ENCODE measurements at places on chromosomes 4 and X.
A peak's percentile ranks its signal among the peaks of the same experiment; 100 is the strongest.

GRCh38 chrX:122055460-122055859 lies 1008.0 kb downstream of the GLUD2 start:
- DNase-seq = no peak

GRCh38 chr4:106063009-106063408 lies 167.7 kb downstream of the NPNT start:
- no peak for DNase-seq

- no peak for DNase-seq
Observed at GRCh38 chr4:13364172-13364571, 120.0 kb downstream of the RAB28 start.

- no peak for DNase-seq
Observed at GRCh38 chr4:163693211-163693610, 198.7 kb downstream of the TMA16 start.

- DNase-seq = no peak
Observed at GRCh38 chrX:27600686-27601085, 10.5 kb downstream of the DCAF8L2 start.

- DNase-seq = no peak
Observed at GRCh38 chr4:74095482-74095881, 3.5 kb downstream of the CXCL2 start.

DNA sequence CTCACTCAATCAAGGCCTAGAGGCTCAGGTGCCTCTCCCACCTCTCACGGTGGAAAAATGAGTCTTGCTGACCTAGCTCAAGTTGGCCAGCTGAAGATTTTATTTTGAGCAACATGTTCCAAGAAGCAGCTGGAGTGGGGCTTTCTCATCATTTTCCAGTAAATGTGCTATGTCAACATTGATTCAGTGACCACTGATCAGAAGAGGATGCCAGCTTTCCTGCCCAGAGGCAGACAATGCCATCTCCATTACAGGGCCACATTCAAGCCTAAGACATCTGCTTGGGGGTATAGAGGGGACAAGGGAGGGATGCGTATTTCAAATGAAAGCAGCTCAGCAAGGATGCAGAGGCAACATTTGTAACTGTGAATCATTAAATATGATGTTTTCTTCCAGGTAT lies 3.0 kb downstream of the MEPE start:
- DNase-seq = no peak

GRCh38 chrX:71098302-71098701 lies 2.7 kb downstream of the FOXO4 start:
- peak; percentile 75 for DNase-seq

DNA sequence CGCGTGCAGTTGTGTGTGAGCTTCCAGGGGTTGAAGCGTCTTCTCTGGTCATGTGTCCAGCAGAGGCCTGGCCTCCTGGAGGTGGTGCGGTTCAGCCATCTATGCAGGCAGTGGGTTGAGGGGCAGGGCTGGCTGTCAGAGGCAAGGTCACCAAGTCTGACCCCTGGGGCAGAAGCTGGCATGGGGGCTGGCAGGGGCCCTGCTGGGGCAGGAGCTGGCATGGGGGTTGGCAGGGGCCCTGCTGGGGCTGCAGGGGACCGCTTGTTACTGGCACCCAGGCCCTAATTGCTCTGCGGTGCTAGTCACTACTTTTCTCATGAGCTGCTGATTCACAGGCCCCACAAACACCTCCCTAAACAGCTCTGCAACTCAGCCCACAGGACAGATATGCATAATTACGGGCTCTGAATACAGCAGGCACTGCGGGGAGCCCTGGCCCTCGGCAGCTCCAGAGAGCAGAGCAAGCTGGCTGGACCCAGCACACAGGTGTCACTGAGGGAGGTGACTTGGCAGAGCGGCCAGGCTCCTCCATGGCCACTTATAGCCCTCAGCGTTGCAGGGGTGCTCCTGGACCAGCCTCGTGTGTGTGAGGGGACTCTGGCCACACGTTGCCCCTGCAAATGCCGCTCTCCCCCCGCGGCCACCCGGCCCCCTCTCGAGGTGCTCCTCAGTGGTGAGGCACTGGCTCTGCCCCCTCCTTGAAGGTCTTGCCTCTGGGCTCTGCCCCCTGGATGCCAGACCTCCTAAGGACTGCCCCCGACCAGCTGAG lies 32.7 kb downstream of the CPLX1 start:
- DNase-seq = no peak

DNA sequence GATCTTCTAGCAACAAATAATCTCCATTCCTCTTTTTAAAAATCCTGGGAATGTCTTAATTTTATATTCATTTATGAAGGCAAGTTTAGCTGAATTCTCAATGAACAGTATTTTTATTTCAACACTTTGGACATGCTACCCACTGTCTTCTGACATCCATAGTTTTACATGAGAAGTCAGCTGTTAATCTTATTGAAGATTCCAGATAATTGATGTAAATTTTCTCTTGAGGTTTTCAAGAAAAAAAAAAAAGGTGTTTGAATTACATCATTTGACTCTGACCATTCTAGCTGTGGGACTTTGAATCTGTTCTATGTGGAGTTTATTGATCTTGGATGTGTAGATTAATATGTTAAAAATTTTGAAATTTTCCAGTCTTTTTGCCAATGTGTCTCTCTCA lies 28.0 kb downstream of the PDHA2 start:
- DNase-seq = no peak

- peak; percentile 52 for DNase-seq
Observed at GRCh38 chr4:139014371-139015268, 961 bp upstream of the NOCT start.
